OCI-LY7 (cell line): ENCODE measurements at places on chromosomes 4 and X. TPM values are rescaled to one million over a fixed set of nuclear protein-coding genes. Genes with fewer than 3 reads are reported as not detected.

DNA sequence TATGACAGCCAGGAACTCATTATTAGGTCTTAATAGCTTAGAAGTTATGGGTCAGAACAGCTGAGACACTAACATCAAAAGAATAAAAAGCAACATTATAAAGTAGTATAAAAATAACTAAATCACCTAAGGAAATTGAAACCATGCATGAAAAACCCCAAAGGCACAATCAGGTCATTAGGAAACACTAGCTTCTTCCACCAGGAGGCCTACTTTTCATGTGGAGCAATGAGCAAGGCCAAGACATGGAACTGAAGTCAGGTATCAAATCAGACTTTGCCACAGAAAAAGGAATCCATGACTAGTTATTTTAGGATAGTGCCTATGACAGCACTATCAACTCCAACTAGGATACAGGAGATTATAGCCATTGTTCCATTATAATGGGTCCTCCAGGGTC is 7.9 kb downstream of the HUWE1 start:
- no peak for DNase-seq

- DNase-seq = no peak
These were observed 1167.2 kb upstream of the PABPC4L start for GRCh38 chr4:135368831-135369230.

DNA sequence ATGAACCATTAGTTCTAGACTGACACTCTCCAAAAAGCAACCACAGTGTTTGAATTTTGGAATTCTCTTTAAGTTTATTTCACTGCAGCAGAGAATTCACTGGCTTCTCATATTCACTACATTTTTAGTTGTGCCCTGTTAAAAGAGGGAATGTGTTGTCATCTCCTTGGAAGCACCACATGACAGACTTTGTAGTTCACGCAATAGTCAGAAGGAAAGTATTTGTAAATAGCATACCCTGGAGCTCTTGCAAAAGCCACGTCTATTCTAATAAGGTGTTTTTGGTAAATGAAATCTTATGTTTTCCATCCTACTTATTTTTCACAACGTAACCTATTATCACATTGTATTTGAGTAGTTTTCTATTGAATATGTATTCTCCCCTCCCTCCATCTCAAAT is 25.8 kb downstream of the DOCK11 start:
- no peak for DNase-seq

Gene AR
- total RNA-seq = not detected in 2 replicates

Gene FGFBP2
- total RNA-seq = not detected in 2 replicates

DNA sequence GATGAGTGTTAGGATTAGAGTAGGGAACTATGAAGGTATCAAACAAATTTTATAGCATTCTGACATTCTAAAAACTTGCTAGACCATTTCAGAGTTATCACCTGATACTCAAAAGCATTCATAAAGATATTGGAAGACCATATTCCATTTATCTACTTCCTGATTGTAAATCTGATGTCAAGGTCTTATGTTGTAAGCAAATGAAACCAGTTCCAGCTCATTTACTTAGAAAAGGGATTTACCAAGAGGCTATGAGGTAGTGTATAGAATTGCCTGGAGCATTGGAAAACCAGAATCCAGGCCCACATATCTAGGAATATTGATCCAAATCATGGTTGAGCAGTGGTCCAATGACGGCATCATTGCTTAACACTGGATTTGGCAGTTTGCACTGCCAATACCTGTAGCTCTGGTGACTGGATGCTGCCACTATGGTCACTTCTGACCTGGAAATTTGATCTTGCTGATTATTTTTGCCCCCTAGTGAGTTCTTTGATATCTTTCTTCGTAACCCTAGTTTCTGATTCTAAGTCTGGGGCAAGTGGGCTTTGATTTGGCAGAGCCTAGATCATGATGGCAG is 25.4 kb downstream of the ARFIP1 start:
- no peak for DNase-seq

GRCh38 chrX:112068430-112068829 is 14.1 kb downstream of the TRPC5 start:
- no peak for DNase-seq
